ENCODE measurements at places on chromosomes 1 and 21. TPM values are rescaled to one million over a fixed set of nuclear protein-coding genes. Genes with fewer than 3 reads are reported as not detected.
A peak's percentile ranks its signal among the peaks of the same experiment; 100 is the strongest.

GRCh38 chr1:77539519-77540142, 142.8 kb downstream of the ZZZ3 start:
- DNase-seq: no peak

GRCh38 chr1:184743062-184743756, 11.4 kb downstream of the EDEM3 start:
- DNase-seq: no peak

DNA sequence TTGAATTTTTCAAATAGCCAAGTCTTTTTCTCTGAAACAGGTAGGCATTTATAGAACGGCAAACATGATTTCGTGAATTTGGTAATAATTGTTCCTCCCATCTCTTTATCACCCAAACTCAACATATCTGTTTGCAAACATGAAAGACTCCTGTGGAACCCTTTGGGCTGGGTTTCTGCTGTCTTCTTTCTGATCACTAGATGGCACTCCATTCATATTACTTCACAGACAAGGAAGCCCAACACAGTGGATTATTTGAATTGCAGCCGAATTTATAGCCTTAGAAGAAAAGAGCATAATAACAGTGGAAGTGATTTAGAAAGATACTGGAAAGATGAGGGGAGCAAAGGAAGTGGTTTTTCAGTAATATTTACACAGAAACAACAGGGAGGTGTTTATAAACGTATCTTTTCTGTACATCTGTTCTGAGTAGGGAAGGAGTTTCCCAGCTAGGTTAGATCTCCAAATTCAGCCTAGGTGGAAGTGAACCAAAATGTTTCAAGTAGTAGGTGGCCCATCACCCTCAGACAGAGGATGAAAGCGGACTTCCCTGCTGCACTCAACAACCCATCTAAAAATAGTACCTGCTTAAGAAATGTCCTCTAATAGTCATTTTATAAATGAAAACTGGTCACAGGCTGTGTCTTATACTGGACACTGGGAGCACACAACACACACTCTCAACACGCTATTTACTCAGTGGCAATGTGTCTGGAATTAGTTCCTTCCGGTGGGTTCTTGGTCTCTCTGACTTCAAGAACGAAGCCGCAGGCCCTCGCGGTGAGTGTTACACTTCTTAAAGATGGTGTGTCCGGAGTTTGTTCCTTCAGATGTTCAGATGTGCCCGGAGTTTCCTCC, 67.6 kb downstream of the MAP3K21 start:
- no peak for DNase-seq

DNA sequence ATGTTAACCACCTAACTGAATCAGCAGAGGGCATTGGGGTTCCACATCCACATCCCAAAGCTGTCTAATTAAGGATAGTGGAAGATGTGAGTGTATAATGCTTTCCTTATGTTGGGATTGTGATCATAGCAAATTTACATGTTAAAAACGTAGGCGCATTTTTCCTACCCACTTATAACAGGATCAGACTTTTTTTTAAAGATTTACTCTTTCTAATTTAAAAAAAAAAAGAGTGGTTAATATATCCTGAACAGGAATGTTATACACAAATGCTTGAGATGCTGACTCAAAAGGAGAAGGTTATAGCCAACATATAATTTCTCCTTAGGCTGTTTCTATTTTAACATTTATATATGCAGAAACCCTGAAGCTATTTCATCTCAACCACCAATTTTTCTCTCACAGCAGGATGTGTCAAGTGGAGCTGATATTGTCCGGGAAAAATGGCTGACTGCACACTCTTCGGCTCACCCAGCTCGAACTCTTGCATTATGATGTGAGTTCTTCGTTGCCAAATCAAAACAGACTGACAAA, 40.3 kb downstream of the RGS5 start:
- no peak for DNase-seq

GRCh38 chr1:89546082-89546889, 21.7 kb downstream of the LRRC8B start:
- DNase-seq: peak; percentile 22

GRCh38 chr1:27603309-27603680, 649 bp downstream of the AHDC1 start:
- no peak for DNase-seq

DNA sequence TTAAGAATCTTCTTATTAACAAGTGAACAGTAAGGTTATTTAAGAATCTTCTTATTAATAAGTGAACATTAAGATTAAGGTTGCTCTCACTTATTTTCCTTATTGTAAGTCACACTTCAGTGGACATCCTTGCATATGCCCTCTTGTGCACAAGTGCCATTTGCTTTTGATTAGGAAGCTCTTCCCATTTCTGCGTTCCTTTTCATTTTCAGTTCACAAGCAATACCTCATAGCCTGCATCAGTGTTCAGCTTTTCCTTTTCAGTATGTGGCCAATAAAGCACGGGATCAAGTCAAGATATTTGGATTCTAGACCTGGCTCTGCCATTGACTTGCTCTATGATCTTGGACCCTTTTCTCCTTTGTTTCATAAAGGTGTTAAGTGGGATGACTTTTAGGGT, 158.7 kb downstream of the DISP1 start:
- DNase-seq: no peak

- DNase-seq: no peak
Measured at GRCh38 chr1:162772571-162773154, 17.8 kb upstream of the HSD17B7 start.

GRCh38 chr21:31162079-31162699, 123.9 kb upstream of the KRTAP19-8 start:
- no peak for DNase-seq

DNA sequence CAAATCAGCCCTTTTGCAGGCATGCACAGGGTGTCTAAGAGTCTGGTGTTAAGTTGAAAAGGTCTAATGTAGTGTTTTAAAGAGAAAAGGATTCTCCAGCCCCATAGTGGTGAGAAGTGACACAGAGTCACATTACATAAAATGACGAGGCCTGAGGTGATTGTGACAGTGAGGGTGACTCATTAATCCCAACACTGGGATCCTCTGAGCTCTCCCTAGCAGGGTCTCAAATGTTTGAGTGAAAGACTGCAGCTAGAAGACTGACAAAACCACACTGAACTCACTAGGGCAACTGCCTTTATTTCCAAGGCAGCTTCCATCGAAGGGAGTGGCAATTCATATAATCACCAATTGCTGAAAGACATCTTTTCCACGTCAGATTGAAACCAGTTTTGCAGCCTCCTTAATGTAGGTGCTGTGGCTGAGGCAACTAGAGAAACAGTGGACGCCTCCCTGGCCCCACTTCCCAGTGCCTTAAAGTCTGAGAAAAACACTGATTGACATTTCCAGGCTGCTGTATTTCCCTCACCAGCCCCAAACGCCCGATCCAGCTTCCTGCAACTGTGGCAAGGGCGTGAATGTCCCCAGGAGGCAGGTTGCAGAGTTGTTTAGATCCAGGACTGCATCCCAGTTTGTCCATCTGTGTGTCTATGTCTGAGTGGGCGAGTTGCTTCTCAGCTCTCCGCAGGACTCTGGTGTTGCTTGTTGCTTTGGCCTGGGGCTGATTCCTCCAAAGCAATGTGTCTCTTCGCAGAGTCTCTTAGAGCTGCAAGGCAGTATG, 81.4 kb downstream of the RUNX1 start:
- no peak for DNase-seq

GRCh38 chr1:109306832-109307273, at the start of gene MYBPHL:
Gene MYBPHL (minus strand): TSS chr1:109307011. CDS start chr1:109306991, 20 bp downstream.
- no peak for DNase-seq

DNA sequence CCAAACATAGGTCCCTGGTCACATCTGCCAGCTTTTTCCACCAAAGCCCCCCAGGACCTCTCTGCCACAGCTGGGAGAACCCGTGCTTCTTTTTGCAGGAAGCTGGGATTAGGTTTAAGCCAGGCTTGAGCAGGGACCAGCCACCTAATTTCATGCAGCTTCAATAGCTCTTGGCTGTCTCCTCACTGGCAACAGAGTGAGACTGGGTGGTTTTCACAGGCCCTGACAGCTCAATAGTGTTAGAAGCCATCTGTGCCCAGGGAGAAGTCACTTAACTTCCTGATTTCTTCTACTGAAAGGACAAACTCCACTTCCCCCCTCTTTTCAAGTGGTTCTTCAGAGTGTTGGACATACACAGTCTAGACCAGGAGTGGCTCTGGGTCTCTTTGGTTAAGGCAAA, 20.4 kb upstream of the SRSF4 start:
- no peak for DNase-seq

DNA sequence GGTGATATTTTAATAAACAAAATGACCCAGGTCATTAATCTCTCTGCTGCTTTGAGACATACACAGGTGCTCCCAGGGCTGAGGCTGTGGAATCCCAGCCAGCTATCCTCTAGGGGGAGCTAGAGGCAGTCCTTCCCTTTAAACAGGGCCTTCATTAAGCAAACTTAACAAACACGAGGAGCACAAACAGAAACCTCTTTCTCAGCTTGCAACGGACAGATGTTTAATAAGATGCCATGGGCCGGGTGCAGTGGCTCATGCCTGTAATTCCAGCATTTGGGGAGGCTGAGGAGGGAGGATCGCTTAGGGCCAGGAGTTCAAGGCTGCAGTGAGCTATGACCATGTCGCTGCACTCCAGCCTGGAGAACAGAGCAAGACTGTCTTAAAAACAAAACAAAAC, 106.7 kb downstream of the HIVEP3 start:
- DNase-seq: no peak

DNA sequence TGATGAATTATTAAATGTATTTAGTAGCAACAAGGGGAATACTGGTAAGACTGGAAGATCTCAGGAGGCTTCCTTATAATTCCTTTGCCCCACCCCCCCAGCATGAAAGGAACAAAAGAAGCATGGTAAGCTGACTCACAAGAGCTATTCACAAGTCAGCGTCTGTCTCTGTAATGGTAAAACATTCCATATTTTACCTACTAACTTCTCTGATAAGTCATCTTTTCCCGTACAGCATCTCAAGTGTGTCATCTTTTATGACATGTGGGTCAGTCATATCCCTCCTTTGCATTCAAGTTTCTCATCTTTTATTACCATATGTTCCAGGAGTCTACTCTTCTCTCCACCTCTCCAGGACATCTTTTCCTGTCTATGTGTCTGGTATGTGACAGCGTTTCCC, 241.3 kb downstream of the PLA2G4A start:
- no peak for DNase-seq

DNA sequence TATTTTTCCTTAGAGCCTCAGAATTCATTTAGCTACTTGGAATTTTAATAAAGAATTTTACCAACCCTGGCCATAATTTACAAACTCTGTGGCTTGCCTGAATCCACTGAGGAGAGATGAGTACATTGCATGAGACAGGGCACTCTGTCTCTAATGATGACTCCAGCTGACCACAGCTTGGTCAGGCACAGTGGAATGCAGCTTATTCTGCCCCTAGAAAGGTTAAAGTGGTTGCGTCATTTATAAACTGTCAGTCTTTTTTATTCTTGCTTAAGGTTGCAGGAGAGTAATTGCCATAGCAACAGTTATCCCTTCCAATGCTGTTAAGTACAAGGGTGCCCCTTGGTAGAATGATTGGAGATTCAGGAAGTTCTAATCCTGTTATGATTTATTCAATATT, 28.3 kb downstream of the PDE4B start:
- no peak for DNase-seq

DNA sequence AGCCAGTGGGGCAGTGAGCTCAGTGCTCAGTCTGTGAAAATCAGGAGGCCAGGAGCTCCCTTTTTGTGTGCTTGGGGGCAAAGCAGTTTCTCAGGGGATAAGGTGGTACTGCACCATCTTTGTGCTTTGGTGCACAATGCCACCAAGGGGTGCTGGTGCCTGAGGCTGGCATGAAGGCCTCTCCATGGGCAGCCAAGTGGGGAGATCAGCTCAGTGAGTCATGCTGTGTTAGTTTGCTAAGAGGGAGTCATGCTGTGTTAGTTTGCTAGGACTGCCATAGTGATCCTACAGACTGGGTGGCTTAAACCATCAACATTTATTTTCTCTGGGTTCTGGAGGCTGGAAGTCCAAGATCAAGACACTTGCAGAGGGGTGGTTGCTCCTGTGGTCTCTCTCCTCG, 428.1 kb downstream of the PRDM2 start:
- DNase-seq: no peak

DNA sequence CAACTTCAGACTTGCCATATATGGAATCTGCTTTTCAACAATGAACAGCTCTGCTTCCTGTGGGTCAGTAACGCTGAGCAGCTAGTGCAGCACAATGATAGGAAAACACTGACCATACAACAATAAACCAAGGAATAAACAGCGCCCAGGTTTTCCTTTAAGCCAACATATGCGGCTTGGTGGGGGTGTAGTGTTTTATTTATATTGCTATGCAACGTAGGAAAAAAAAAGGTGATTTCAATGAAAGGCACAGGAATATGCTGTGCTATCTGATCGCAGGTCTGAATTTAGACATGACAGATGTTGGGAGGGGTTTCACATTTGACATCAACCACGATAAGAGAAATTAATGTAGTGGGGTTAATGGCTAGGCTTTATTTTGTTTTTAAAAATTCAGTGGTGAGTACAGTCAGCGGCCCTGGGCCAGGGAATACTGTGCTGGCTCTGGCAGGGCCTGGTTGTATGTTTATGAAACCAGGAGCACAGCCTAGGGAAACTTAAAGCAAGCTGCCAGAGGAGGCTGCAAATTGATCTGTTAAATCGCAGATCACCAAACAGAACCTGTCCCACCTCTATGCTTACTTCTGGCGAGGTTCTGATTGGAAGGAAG, 4.3 kb downstream of the TSPAN2 start:
- DNase-seq: no peak

DNA sequence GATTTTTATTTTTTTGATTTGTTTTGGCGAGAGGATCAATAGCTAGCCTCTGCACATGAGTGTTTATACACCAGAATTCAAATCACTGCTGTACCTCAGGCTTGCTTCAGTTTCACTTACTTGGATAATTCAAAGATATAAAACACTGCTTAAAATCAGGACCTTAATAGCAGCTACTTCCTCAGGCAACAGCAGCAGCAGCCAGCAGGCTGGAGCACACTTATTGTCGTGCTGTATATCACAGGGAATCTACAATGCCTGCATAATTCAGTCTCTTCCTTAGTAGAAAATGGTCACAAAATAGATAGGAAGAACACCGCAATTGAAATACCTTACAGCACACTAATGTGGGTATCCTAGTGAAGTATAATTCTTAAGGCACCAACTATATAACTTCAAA, 497.3 kb downstream of the NEGR1 start:
- DNase-seq: no peak

DNA sequence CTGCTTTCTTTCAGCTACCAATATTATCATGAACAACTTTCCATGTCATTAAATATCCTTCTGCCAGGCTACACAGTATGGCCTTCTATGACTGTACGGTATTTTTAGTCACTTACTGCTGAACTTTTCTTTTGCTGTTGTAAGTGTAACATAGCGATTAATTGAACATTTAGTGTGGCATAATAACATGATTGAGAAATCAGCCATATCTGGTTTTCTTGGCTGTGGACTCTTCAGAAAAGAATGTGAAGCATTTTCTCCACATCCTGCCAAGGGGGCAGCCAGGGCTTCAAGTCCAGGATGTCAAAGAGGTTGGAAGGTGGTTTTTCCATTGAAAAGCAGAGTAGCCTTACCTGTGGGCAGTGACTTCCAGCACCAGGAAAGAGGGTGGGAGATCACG, 8.8 kb upstream of the AHCYL1 start:
- DNase-seq: no peak

GRCh38 chr1:175419684-175420517, 227.3 kb upstream of the KIAA0040 start:
- DNase-seq: no peak

Gene IVL
- total RNA-seq: not detected

Gene CORT
- total RNA-seq: 3.0 TPM

Gene S100B
- total RNA-seq: 6.9 TPM

Gene NPL
- 38.4 TPM for total RNA-seq

Gene TMEM183A
- 131 TPM for total RNA-seq

Gene ABCG1
- total RNA-seq: 16.1 TPM

Gene ERICH3
- 16.7 TPM for total RNA-seq
